ENCODE measurements at places on chromosomes 13 and 19.

- peak; percentile 26 for DNase-seq
Measured at GRCh38 chr13:61286148-61286745, 129.4 kb downstream of the PCDH20 start.

GRCh38 chr13:42547612-42548011 lies 26.3 kb upstream of the TNFSF11 start:
- no peak for DNase-seq

- DNase-seq: peak; percentile 63
Measured at GRCh38 chr13:21338156-21338555, 120.9 kb downstream of the ZDHHC20 start.

- no peak for DNase-seq
Measured at GRCh38 chr19:2315121-2315817, 7.3 kb upstream of the LINGO3 start.

- DNase-seq: peak; percentile 25
Measured at GRCh38 chr13:97631158-97631557, 197.2 kb downstream of the RAP2A start.

DNA sequence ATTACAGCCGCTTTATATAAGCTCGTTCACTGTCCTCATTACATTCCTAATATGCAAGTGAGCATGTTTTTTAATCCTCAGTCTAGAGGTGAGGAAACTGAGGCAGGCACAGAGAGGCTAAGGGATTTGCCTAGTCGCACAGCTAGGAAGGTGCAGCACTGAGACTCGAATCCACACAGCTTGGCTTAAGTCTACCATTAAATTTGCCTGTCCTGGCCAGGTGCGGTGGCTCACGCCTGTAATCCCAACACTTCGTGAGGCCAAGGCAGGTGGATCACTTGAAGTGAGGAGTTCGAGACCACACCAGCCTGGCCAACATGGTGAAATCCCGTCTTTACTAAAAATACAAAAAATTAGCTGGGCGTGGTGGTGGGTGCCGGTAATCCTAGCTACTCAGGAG lies 8.0 kb downstream of the RPS16 start:
- DNase-seq: no peak

GRCh38 chr19:18392417-18392816 lies 5.0 kb downstream of the LRRC25 start:
- no peak for DNase-seq

- no peak for DNase-seq
Measured at GRCh38 chr19:40025938-40026596, 29.2 kb downstream of the ZNF546 start.

- no peak for DNase-seq
Measured at GRCh38 chr19:2629491-2630351, 72.8 kb downstream of the GNG7 start.

- DNase-seq: no peak
Measured at GRCh38 chr13:97284558-97284957, 62.4 kb downstream of the MBNL2 start.

DNA sequence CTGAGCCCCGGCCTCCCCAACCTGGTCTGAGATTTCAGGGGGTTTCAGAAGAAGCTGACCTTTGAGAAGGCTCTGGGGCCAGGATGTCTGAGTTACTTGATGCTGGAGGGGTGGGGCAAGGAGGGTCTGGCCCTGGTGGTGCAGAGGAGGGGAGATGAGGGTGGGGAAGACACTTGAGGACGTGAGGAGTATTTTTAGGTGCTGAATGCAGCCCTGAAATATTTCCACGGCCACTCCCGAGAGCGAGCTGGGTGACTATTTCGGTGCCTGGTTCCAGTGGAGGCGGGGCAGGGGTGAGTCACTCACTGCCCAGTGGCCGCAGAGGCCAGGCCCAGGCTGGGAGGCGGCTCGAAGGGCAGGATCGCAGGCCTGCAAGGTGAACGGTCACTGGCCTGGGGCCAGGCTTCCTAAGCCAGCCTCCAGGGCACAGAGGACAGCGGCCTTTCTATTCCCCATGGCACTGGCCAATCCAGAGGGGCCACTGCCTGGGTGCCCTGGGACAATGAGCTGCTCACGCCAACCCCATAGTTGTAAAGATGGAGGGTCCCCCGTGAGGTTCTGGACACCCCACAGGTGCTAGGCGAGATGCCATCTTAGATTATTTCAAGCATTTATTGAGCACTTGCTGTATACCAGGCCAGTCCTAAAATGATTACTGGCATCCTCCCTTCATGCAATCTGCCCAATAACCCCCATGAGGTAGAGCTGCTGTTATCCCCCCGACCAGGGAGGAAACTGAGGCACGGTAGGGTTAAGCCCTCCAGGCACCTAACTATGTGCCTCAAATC lies 19.7 kb upstream of the JUND start:
- DNase-seq: peak; percentile 73

GRCh38 chr13:22931576-22931975 lies 249.2 kb upstream of the SGCG start:
- no peak for DNase-seq

DNA sequence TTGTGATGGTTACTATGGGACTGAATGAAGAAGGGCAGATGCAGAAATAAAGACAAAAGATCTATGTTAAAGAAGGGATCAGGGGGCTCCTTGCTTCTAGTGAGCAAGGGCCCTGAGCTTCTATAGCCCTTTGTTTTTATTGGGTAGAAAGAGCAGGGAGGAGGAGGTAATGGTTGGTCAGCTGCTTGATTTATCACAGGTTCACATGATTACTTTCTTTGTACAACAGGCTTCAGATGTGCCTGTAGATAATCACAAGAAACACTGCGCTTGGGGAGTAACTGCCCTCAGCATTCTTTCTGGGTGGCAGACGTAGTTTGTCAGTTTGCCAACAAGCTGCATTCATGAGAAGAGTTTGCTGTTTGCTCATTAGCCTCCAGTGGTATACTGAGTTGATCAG lies 4.8 kb upstream of the ZNF439 start:
- DNase-seq: no peak

DNA sequence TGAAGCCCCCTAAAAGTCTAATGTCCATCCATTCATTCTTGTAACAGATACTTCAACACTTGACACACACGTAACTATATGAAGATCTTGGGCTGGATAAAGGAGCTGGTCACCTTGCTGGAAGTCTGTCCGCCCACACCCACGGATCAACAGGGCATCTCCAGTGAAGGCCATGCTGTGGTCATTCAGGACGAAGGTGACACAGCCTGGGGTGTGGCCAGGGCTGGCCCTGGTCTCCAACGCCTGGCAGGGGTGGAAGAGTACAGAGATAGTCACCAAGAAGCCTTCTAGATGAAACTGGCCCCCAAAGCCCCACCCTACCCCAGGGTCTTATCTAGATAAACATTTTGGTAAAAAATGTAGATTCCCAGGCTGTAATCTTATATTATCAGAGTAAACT lies 6.8 kb upstream of the PHLDB3 start:
- no peak for DNase-seq

GRCh38 chr13:93750676-93751075 lies 524.1 kb downstream of the GPC6 start:
- DNase-seq: no peak

GRCh38 chr13:82654143-82654542 lies 1228.1 kb downstream of the SLITRK1 start:
- no peak for DNase-seq
